ENCODE measurements at places on chromosomes 12 and 14.

DNA sequence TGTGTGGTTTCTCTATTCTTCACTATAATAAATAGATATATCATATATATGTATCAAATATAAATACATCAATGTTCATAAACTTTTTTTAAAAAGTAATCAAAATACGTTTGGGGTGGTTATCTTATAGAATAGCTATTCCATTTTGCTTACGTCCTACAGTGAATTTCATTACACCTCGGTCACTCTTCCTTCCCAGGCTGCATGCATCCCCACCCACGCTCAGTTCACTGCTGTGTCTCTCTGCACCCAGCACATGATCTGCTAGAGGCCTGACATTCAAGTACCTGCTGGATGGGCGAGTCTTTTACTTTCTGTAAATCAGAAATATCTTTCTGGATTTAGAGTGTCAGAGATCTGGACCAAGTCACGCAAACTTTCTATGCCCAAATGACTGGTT is 3.6 kb downstream of the STX2 start:
- DNase-seq, result no peak

GRCh38 chr14:64719601-64720000 is 15.4 kb downstream of the PLEKHG3 start:
- DNase-seq, result no peak

GRCh38 chr12:129101404-129101803 is 248.1 kb downstream of the GLT1D1 start:
- DNase-seq, result no peak

GRCh38 chr12:19480459-19480858 is 41.2 kb downstream of the AEBP2 start:
- no peak for DNase-seq

Measured in non-pigmented ciliary epithelial cell (primary cell).